ENCODE measurements at places on chromosomes 1 and 21. TPM values are rescaled to one million over a fixed set of nuclear protein-coding genes. Genes with fewer than 3 reads are reported as not detected.

DNA sequence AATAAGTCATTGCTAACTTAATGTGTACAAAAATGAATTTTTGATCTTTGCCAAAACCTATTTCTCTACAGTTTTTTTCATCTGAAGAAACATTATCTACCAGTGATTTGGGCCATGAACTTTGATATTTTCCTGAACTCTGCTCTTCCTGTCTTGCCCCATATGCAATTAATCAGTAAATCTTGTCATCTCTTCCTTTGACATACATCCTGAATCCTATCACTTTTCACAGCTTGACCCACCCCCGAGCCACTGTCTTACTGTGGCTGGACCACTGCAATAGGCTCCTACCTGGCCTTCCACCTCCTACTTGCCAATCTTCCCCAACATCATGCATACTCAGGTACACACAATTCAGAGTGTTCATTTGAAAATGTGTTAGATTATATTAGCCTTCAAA, 46.4 kb downstream of the RGS13 start:
- no peak for DNase-seq

- DNase-seq = peak; percentile 96
These were observed 33.3 kb upstream of the CSF1 start for GRCh38 chr1:109877317-109877771.

DNA sequence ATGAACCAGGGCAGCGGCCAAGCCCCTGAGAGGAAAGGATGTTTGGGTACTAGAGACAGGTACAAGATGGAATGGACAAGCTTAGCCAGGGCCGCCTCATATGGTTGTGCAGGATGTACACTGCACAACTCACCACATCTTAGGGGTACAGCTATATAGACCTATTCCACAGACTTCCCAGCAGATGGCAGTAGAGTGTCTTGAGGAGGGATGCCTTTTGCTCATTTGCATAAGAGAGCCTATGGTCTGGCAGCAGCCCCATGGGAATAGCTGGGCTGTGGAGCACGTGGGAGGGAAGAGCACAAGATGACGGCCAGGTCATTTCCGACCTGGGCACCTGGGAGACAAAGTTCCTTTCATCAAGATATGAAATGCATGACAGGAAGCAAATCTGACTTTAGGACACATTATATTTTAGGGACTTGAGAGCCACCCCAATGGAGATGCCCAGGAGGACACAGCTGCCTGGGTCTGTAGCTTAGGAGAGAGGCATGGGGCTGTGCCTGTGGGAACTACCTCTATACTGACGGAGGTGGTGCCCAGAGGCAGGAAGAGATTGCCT, 215.5 kb downstream of the KCNJ6 start:
- peak; percentile 79 for DNase-seq

Gene SPRR2G
- not detected for total RNA-seq

Gene PCAT6
- not detected for total RNA-seq
